ENCODE measurements at places on chromosomes 3 and 15.

GRCh38 chr15:40925863-40926658 lies 3.1 kb upstream of the DLL4 start:
- no peak for DNase-seq

GRCh38 chr3:106251160-106251892 lies 382.5 kb upstream of the CBLB start:
- no peak for DNase-seq

GRCh38 chr3:33884701-33885100 lies 86.3 kb downstream of the PDCD6IP start:
- DNase-seq, result no peak

DNA sequence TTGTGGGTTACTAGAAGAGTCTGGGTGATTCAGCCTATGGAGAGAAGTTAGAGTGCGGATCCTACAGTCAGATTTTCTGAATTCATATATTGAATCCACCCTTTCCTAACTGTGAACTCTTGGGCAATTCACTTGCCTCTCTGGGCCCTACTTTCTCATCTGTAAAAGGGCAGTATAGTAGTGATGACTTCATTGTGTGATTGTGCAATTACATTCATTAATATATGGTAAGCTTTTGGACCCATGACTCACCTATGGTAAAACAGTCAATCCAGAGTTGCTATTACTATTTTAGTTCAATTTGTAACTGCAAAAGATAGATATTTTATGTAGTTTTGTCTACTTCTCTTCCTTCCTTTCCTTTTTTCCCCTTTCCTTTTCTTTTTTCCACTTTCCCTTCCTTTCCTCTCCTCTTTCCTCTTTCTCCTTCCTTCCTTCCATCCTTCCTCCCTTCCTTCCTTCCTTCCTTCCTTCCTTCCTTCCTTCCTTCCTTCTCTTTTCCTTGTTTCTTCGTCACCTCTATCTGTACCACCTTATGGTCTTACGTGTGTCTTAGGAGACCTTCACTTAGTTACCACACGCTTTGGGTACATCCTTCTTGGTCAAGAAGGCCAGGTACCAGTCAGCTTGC lies 37.0 kb downstream of the GMNC start:
- DNase-seq, result no peak

DNA sequence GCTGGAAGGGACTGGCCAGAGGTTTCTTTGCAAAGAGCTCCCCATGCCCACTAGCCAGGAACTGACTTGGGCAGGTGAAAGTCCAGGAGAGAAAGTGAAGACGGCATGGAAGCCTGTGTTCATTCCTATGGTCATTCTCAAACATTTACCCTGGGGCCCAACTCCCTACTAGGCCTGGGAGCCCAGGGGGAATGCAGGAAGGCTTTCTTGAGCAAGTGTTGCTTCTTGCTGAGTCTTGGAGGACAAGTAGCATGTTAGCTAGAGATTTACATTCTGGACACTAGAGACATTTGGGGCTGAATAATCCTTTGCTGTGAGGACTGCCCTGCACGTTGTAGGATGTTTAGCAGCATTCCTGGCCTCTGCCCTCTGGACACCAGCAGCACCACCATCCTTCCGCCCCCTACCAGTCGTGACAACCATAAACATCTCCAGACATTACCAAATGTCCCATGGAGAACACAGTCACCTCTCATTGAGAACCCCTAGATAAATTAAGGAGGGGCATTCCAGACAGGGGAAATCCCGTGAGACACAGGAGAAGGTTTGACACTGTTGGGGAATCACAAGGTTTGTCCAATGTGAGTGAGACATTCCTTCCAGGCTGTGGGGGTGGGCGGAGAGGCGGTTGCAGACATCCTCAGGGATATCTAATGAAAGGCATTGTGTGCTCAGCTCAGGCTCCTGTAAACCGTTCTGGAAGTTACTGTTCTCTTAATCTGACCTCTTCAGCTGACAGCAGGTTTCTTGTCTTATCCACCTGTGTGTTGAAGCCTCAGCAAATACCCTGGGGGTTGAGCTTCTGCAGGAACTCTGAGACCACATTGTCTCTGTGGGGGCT lies 236.2 kb downstream of the TLE3 start:
- DNase-seq, result no peak

DNA sequence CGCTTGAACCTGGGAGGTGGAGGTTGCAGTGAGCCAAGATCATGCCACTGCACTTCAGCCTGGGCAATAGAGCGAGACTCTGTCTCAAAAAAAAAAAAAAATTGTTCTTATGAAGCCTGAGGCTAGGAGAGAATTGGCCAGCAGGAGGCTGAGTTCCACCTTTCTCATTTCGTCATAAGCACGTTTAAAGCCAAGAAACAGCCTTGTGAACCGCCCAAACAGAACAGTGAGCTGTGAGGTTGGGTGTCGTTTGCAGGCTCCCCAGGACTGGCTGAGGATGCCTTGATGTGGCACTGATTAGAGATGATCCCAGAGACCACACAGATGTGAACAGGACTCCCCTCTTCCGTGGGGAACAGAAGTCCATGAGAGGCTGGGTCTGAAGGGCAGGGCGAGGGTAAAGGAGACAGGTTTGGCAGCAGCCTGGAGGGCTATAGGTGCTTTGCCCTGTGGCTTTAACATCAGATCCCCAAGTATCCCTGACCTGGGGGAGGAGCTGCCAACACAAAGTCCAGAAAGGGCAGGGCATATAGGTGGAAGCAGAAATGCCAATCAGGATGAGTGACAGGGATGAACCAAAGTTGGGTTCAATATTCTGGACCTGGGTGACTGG lies 52.9 kb downstream of the CLEC3B start:
- DNase-seq, result no peak

DNA sequence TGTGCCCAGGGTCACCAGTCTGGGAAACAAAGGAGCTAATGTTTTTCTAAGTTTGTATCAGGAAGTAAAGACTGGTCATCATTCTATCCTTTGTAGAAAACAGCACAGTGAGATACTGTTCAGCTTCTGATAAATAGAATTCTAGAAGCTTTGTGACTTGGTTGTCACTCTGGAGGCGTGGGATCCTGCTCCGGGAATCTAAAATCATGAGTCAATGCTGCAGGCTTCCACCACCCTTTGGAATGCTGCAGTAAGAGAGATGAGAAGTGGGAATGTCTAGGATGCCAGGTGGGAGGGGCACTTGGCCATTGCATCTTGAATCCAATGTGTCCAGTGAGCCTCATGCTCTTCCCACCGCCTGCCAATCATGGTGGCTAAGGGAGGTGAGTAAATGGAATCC lies 40.9 kb downstream of the SAMMSON start:
- no peak for DNase-seq

- DNase-seq, result no peak
These were observed 33.9 kb upstream of the LCTL start for GRCh38 chr15:66599536-66600239.

DNA sequence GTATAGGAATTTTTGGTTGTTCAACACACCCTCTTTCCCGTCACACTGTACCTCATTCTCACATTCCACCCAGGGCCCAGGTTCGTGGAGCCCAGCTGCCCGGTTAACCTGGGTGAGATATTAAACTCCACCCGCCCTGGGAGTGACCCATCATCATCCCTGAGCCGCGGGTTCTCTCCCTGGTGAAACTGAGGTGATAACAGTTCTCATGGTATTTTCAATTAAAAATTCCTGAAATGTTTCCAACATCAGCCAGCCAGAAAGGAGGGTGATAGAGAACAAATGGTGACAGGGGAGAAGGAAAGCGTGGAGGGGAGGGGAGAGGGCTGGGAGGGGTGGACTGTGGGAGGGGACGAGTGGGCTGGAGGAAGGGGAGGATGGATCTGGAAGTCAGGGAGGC lies 148.8 kb downstream of the ALDH1A2 start:
- no peak for DNase-seq

DNA sequence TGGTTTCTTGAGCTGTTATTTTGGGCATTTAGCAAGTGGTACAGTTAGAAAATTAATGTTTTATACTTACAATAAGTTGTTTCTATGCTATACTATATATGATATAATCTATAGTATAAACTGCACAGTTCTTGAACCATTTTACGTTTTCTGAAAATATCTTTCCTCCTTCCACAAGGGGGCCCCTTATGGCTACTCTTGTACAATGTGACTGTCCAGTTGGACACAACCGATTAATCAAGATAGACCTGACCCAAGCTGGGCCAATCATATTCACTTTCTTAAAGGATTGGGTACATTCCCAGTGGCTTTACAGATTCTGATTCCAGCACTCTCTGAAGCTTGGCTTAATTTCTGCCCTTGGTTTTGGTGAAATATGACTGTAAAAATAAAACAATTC lies 953.4 kb downstream of the AGBL1 start:
- no peak for DNase-seq

- DNase-seq, result no peak
These were observed 116.7 kb downstream of the LRIG1 start for GRCh38 chr3:66383998-66384745.

GRCh38 chr15:60095711-60096110 lies 91.6 kb downstream of the FOXB1 start:
- DNase-seq, result no peak

GRCh38 chr15:50496692-50497091 lies 49.8 kb downstream of the USP50 start:
- DNase-seq, result no peak

GRCh38 chr3:56189536-56189935 lies 278.7 kb downstream of the ERC2 start:
- no peak for DNase-seq

GRCh38 chr3:141556034-141556433 lies 69.2 kb downstream of the RASA2 start:
- DNase-seq, result no peak

DNA sequence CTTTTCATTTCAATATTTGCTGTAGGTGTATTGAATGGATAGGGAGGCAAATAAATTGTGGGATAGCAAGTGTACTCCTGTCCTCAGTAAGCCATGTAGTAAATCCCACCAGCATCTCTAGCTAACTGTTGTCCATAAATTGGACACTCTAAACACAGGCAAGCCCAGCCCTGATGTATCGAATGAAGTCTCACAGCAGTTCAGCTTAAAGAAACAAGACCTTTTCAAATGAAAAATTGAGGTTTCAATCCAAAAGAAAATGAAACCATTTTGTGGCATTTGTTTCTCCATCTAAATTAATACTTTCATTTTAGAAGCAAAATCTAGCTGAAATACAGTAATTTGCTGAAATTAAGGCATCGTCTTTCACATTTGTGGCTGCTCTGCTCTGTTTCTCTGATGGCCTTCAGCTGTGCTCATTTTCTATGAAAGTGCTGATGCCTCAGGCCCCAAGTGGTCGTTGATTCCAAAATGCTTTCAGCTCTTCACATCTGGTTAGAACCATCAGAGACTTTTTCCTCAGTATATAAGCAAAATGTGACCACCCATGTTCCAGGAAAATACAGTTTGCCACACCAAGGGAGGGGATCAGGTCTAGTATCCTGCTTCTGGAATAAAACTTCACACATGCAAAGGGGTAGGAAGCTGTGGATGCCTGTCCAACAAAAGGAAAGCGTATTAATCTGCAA lies 245.0 kb downstream of the ZMAT3 start:
- no peak for DNase-seq

DNA sequence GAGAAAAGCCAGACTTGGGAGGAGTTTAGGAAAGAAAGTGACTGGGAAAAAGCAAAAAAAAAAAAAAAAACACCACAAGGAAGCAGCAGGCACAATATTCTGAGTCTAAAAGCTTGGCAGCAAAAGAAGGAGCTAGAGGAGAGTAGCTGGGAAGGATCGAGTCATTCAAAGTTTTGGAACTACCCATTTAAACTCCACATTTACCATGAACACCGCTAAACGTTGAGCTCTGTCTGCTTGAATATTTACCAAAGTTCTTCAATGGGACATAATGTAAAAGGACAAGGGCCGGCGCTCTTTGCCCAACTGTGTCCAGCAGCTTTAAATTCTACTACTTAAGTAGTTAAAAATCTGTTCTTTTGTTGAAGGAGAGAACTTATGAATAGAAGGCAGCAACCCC lies 481.9 kb downstream of the FOXP1 start:
- DNase-seq, result no peak

DNA sequence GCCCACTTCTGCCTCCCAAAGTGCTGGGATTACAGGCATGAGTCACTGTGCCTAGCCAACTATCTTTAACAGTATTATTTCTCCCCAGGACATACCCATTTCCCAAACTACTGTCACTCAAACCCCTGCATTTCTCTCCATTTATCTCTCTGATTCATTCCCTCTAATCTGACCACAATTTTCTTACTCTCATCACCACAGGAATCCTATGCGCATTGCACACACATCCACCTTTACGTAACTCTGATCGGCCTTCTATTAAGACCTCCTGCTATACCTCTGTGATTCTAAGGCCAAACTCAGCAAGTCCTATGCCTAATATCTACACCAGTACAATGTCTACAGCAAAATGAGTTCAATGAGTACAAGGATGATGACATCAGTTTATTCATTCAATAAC lies 235.0 kb downstream of the ULK4 start:
- DNase-seq, result no peak

GRCh38 chr3:10437995-10438901 lies 67.1 kb downstream of the ATP2B2 start:
- DNase-seq, result no peak

- no peak for DNase-seq
These were observed 353 bp downstream of the ATG3 start for GRCh38 chr3:112561484-112561733.

- DNase-seq, result no peak
These were observed 592 bp downstream of the PGPEP1L start for GRCh38 chr15:99006904-99007495.

DNA sequence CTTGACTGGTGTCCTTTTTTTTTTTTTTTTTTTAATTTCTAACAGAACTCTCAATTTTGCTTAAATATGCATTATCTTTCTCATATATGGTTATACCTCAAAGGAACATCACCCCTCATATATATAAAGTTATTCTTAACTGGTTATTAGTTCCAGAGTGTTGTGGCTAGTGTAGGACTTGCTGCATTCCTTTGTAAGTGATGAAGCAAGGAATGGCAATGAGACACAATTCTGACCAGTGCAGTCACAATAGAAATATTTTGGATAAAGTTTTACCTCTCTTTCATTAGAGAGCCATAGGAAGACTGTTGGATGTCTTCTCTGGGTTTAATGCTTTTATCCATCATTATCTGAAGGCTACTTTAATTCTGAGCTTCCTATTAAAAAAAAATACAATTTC lies 75.5 kb upstream of the CBLB start:
- DNase-seq, result no peak

- no peak for DNase-seq
These were observed 1.6 kb downstream of the C2CD4B start for GRCh38 chr15:62163397-62164013.

- no peak for DNase-seq
These were observed 722 bp upstream of the ZXDC start for GRCh38 chr3:126476166-126477060.

DNA sequence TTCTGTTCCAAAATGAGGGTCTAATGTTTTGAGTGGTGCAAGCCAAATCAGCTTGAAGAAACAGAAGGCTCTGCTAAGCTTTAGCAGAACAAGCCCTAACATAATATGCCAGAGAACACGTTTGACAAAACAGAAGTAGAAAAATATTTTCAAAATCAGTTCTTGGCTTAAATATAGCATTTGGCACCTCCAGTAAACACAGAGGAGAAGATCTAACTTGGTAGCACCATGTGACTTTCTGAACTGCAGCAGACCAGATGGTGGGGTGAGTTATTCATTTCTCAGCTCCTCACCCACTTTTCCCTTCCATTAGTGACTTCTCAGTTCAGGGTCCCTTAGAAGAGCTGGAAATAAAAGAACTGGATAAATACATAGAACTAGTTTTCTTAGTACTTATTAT lies 395.8 kb downstream of the MAGI1 start:
- no peak for DNase-seq

GRCh38 chr15:40038275-40038637 lies 725 bp downstream of the SRP14 start:
- no peak for DNase-seq

Data from activated T-cell treated with anti-CD3 and anti-CD28 coated beads for 1 hour (primary cell).